ENCODE measurements at places on chromosomes 11 and 22.

DNA sequence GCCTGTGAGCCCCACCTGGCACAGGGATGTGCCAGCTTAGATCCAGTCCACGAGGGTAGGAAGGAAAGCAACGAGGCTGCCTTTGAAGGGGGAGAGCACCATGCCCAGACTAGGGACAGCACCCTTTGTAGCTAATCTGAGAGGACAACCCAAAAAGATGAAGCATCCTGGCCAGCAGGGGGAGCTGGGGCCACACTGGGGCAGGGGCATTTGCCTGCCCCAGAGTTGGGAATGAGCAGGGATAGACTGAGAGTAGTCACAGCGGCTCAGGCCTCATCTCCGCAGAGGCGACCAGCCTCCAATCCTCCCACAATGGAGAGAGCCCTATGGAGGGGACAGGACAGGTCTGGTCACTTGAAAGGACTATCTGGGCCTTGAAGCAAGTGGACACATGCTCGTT is 16.4 kb downstream of the LMO1 start:
- DNase-seq, result no peak

GRCh38 chr11:130118165-130118564 is 41.4 kb upstream of the ST14 start:
- no peak for DNase-seq

- DNase-seq, result no peak
Measured at GRCh38 chr11:131737357-131737756, 366.9 kb downstream of the NTM start.

DNA sequence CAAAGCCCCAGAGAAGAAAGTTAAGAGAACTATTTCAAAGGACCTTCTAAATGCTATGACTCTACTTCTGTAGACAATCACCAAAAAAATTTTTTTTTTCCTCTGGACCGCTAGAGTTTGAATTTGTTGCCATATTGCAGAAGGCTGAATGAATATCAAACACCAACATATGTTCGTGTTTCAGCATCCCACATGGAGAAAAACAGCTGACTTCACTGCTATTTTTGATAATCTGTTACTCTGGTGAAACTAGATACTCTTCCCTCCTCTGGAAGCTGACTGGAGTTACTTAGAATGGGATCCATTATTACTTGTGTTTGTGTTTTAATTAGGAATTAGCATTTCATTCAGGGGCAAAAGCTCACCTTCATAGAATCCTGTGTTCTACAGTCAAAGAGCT is 447.0 kb downstream of the AASDHPPT start:
- no peak for DNase-seq

DNA sequence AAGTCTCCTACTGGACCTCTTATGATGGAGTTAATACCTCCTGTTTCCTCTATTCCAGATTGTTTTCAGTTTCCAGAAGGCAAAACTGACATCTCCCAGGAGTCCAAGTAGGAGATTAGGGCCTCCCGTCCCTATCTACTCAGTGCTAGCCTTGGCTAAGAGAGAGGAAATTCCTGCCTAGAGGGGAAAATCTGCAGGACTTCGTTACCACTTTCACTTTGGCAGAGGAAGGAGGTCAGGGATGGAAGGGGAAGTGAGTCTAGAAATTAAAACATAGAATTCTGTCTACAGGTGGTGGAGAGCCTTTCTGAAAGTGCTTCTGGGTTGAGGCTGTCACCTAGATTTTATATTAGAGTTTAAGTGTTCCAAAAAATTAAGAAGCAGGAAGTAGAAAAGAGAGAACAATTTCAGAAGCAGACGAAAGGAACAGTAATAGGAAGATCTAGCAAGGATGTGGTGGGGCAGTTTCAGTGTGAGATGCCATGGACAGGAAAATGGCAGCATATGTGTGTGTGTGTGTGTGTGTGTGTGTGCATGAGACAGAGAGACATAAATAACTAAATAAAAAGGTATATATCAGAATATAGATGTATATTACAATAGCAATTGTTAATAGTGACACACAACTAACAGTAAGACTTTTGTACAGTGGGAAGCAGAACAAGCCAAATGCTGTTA is 2.4 kb upstream of the TRIM68 start:
- DNase-seq, result no peak

DNA sequence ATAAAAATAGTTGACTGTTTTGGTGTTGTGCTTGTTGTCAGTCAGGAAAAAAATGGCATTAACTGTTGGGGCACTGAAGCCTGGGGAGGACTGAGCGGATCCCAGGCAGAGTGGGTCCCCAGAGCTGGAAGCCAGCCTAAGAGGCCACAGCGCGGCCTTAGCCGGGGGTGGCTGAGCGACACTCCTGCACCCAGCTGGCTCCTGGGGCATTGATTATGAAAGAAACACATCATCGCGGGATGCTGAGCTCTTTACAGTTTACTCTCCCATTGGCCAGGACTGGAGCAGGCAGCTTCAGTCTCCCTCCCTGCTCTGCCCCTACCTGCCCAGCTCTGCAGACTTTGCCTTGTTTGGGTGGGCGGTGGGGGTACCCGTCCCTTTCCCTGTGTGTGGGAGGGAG is 121.5 kb downstream of the ST3GAL4 start:
- no peak for DNase-seq

DNA sequence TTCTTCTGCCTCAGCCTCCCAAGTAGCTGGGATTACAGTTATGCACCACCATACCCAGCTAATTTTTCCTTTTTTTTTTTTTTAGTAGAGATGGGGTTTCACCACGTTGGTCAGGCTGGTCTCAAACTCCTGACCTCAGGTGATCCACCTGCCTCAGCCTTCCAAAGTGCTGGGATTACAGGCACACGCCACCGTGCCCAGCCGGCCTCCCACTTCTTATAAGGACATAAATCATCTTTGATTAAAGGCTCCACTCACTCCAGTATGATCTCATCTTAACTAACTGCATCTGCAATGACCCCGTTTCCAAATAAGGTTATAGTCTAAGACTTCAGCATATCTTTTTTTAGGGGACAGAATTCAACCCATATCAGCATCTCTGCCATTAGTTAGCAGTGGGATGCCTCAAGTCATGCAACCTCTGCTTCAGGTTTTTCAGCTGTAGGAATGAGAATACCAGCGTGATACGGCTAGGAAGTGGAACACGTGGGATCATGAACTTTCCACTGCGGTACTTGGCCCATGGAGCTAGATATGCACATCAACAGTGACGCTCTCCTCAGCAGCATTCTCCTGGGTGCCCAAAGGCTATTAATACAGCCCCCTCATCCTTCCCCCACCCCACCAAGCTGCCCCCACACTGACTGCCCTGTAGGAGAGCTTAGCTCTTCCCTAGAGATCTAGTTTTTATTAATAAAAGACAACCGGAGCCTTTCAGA is 41.4 kb downstream of the MCHR1 start:
- no peak for DNase-seq
